ENCODE measurements at places on chromosomes 1 and 21.

GRCh38 chr1:221494670-221495069 is 247.2 kb downstream of the DUSP10 start:
- DNase-seq: no peak

- no peak for DNase-seq
Measured at GRCh38 chr1:171817511-171818265, 23.6 kb upstream of the DNM3 start.

DNA sequence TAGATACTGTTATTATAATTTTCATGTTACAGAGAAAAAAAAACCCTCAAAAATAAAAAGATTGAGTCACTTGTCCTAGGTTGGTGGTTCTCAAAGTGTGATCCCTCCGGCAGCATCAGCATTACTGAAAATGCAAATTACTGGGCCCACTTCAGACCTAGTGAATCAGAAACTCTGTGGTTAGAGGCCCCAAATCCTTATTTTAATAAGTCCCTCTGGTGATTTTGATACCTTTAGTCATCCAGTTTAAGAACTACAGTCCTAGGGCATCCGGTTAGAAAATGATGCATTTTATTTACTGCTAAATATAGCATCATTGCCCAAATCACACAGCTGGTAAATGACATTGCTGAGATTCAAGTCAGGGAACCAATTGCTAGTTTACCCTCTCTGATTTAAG is 203.7 kb upstream of the RUNX1 start:
- DNase-seq: no peak

- no peak for DNase-seq
Measured at GRCh38 chr1:182527680-182528079, 61.4 kb downstream of the RNASEL start.

- DNase-seq: no peak
Measured at GRCh38 chr1:109476825-109477224, 6.9 kb upstream of the ATXN7L2 start.

DNA sequence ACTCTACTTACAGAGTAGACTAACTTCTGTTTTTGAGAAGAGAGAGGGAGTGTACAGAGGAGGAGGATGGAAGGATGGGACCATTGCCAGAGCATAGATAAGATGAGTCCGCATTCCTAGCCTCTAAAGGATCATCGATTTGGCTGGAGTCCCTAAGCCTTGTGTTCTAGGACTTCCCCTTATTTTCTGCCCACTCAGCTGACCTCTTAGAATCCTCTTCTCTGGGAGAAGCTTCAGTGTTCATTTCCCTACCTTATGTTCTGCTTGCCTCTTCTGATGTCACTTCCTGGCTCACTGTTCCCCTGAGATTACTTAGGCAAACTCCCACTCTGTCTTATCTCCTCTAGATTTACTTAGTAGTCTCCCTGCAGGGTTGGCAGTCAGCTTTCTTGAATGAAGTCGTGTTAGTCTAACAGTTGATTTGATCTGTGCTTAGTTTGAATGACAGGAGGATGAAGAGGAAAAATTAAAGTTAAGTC is 156.7 kb downstream of the SYT2 start:
- DNase-seq: no peak

DNA sequence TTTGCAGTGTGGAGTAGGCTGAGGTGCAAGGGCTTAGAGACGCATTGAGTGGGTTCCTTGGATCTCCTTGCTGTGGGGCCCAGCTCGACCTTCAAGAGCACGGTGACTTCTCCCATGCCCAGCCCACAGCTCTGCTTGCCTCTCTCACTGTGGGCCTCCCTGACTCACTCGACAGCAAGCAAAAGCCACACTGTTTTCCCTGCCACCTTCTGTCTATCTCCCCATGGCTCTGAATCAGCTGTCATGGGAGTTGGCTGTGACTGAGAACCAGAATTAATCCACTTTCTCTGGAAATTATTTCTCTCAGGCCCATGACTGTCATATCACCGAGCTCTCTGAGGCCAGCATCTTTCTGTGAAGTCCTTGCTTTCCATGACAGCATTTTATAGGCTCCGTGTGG is 140.7 kb downstream of the NOS1AP start:
- no peak for DNase-seq

DNA sequence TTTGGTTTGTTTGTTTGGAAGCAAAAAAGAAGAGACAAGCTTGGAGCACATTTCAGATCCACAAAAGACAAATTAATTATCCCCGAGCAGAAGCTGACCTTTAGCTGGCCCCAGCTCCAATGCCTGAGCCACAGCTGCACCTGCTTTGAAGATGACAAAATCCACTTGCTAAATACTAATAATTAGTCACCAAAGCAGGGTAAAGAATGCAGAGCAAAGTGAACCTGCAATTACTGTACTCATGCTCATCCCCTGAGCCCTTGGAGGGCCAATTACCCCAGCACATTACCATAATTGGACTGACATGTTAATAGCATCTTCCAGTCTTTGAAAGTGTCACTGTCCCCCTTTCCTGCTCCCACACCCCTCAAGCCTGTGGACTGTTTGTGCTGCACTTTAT is 38.2 kb upstream of the KCND3 start:
- no peak for DNase-seq

- DNase-seq: no peak
Measured at GRCh38 chr1:68378296-68379084, 71.3 kb downstream of the RPE65 start.

- no peak for DNase-seq
Measured at GRCh38 chr1:188489336-188490112, 1660.8 kb downstream of the PLA2G4A start.

DNA sequence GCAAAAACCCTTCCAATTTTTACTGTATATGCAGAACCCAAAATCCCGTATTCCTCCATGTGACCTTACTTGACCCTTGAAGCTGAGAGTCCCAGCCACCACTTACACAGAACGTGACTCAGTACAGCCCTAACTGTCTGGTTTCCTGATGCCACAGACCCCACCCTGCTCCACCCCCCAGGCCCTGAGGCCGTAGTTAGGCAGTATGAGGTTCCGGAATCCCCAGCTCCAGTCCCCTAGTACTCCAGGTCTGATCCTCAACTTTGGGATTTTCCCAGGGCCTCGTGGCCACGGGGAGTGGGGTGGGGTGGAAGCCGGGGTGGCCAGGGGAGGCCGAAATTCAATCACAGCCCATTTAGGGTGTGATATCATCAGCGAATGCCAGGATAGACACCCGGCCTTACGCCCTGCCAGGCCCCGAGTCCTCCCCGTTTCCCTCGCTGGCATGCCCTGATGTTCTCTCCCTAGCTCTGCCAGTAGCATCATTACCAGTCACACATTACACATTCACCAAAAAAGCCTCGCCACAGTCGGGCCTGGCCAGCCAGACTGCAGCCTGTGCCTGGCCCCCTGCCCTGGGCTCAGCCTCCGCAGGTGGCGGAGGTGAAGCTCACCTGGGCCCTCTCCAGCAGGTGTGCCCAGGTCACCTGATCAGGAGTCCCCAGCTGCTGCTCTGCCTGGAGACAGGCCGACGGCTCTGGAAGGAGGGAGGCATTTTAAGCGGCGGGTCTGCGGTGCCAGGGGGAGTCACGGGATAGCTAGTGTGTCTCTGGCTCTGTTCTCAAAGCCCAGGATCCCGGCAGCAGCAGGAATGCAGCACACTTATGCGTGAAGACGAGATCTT is 70.8 kb downstream of the SCCPDH start:
- no peak for DNase-seq

DNA sequence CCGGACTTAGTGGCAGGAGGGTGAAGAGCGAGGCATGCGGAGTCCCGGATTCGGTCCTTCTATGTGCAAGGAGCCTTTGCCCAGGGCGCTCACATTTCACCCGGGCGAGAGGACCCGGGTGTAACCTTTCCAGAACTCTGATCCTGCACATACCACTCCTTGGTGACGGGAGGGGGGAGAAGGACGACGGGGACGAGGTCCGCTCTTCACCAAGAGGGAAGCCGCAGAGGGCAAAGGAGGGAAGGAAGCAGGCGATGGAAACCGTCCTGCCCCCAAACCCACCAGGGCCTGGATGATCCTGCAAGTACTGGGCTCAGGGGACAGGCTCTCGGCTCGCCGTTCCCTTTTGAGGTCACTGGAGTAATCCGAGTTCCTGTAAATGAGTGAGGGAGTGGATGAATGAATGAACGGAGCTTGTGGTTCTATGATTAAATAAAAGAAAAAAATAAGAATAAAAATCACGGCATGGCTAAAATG is 993 bp downstream of the SYPL2 start:
- DNase-seq: no peak

DNA sequence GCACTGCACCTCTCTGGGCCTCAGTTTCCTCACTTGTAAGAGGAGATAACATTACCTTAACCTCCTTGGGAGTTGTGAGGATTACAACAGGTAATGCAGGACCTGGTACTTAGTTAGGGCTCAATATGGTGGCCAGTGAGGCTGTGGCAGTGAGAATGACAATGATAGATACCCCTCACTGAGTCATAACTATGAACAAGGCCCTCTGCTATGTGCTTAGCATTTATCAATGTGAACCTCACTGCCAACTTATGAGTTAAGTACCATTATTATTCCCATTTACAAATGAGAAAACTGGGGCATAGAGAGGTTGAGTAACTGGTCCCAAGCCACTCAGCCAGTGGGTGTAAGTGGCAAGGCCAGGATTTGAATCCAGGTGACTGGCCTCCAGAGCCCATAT is 64.4 kb downstream of the HMGB4 start:
- DNase-seq: no peak

DNA sequence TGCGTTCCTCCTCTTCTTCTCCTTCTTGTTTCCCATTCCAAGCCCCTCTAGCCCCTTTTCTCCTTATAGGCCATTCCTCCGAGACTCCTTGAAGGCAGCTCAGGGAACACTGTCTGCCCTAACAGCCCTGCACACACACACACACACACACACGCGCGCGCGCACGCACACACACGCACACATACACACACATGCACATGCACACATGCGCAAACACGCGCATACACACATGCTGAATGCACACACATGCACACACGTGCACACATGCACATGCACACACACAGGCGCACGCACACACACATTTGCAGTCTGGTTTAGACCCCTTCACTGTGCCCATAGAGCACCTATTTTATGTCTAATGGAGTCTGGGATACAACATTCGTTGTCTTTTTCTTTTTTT is 17.8 kb upstream of the CNTN2 start:
- DNase-seq: no peak

DNA sequence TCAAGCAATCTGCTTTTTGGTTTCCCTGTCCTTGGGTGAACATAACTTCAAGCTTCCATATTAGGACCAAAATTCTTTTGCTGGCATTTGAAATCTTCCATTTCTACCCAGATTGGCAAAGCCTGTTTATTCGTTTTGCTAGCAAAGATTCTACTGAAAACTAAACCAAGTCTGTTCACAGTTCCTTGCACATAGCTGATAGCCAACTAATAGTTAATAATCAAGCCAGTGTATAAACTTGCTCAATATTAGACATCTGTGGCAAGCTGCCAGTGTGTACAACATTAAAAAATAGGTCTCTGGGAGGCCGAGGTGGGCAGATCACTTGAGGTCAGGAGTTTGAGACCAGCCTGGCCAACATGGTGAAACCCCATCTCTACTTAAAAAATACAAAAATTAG is 6.3 kb downstream of the APP start:
- DNase-seq: no peak
